ENCODE measurements at places on chromosomes 7 and 10.

GRCh38 chr10:122348935-122349361, 25.6 kb upstream of the PLEKHA1 start:
- DNase-seq, result no peak

DNA sequence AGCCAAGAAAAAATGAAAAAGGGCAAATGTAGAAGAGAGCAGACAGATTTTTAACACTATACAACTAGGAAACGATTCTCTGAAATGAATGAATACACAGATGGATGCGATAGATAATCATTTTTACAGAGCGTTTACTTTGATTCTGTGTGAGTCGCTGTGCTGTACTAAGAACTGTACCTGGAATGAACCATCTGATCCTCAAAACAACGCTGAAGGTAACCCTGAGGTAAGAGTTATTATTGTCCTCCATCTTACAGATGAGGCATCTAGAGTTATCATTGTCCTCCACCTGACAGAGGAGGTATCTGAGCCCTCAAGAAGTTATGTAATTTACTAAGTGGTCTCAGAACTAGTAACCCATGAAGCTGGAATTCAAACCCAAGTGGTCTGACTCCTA, 80.2 kb downstream of the CHCHD3 start:
- DNase-seq, result no peak

DNA sequence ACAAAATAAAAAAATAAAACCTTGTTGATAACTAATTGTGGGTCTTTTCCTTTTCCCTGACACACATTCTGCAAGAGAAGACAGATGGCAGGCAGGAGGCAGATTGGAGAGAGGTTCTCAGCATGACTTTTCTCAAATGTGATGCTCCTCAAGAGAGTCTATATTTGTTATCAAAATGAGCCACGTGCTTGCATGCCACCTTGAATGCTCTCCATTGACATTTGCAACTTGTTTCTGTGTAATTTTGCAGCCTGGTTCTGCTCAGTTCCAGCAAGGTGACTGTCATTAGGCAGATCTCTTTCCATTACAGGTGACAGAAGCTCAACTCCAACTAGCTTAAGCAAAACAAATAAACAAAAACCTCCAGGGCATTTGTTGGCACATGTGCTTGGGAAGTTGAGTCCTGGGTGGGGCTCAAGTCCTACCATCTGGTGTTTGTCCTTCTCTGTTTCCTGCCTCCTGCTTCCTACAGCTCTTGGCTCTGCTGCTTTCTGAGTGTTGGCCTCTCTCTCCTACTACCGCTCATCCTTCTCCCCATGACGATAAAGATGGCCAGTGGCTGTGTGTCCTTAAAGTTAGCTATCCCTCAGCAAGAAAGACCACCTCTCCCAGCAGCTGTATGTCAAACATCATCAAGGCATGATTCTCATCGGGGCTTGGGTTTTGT, 56.7 kb downstream of the GRK5 start:
- DNase-seq, result no peak

DNA sequence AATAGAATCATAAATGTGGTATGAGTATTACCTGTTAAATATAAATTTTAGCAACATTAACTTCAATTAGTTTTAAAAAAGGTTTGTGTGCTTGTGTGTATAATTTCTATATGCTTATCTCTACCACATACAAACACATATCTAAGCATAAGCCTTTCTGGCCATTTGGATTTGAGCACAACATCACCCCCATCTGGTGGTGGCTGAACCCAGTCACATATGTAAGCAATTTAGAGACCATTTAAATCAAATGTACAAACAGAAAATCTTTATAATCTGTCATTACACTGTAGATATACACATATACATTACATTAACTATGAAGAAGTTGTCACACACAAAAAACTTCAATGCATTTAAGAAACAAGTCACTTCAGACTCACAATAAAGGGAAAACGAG, 31.7 kb downstream of the GPR22 start:
- peak; percentile 10 for DNase-seq

DNA sequence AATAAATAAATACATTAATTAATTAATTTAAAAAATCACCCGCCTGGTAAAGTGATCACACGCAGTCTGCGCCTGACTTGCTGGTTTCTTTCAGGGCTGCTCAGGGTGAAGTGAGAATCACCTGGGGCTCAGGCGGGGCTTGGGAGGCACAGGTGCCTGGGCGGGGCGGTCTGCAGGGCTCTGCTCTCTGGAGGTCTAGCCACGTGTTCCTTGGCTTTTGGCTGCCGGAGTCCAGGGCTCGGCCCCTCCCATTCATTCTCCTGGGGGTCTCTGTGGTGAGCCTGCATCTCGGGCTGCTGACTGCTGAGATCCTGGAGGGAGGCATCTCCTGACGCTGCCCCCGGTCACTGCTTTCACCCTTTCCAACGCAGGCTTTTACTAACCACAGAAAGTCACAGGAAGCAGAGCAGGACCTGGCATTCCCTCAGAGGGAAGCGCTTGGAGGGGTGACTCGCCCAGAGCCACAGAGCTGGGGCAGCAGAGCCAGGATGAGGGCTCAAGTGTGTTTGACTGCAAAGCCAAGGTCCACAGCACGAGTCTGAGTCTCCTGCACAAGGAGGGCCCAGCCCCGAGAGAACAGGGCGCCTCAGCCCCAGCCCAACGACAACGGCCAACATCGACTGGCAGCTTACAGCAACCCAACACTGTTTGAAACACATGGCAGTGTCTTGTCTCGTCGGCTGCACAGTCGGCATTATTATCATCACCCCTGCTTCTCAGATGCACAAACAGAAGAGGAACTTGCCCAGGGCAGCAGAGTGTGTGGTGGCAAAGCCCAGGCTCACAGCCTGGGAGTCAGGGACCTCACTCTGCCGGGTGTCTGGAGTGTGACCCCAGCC, 22.4 kb upstream of the MNX1 start:
- no peak for DNase-seq

DNA sequence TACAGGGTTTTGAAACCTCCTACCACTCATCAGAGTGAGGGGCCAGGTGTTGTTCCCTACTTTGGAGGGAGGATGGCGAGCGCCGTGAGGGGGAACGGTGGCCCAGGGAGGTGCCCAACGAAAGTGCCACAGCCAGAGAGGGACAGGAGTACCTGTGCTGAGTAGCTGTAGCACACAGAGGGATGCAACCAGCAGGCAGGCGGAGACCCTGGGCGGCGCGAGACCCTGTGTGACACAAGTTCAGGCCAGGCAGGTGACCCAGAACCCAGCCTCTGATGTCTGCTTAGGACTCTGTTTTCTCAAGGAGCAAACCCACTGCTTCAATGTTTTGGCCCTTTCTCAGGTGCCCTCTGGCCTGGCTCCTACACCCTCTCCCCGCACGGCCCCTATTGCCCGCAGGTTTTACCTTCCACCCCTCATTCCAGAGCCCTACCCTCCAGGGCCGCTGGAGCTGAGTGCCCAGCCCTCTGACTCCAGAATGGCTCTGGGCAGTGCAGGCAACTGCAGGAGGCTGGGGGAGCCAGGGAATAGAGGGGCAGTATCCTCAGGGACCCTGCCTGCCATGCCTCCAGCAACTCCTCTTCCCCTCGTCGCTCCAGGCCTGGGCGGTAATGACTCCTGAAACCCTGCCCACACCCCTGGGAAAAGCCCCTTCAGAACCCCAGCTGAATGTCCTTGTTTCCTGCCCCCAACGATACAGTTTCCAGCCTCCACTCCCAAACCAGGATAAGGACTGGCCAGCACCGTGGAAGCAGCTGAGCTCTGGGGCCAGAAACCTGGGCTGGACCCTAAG, 164.1 kb upstream of the RHEB start:
- no peak for DNase-seq

DNA sequence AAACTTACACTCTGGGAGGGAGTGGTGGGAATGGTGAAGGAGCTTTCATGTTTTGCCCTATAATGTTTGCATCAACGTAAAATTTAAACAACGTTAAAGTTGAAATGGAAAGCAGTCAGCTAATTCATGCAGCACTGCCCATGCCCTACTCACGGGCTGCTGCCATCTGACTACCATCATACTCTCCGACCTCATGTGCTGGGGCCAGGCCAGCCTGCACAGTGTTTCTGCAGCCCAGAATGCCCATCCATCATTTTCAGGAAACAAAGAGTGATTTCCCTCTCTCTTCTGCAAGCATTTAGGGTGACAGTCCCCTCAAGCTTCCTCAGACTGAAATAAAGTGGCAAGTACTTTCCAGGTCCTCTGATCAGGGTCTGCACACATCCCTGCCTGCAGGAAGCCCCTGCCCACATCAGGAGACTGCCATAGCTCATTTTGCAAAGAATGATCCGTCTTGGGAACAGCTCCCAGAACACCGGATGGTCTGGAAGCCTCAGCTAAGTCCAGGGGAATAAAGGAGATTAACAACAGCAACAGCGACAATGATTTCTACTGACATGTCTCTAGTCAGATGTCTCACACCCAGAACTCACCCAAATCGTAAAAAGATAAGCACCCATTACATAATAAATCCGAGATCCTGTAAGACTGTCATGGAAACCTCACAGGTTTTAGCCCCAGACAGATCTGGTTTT, 40.3 kb downstream of the ARHGAP22 start:
- DNase-seq, result no peak

- peak; percentile 87 for DNase-seq
Measured at GRCh38 chr10:114403541-114404161, 651 bp downstream of the AFAP1L2 start.

- DNase-seq, result no peak
Measured at GRCh38 chr7:111605246-111605645, 43.0 kb upstream of the IMMP2L start.

- DNase-seq, result no peak
Measured at GRCh38 chr10:28459453-28460144, 73.3 kb upstream of the WAC start.

GRCh38 chr10:30096564-30096963, 37.2 kb upstream of the JCAD start:
- no peak for DNase-seq

- peak; percentile 66 for DNase-seq
Measured at GRCh38 chr7:99141841-99142726, 1.8 kb downstream of the SMURF1 start.

- no peak for DNase-seq
Measured at GRCh38 chr7:2222516-2222915, 10.2 kb downstream of the MAD1L1 start.

DNA sequence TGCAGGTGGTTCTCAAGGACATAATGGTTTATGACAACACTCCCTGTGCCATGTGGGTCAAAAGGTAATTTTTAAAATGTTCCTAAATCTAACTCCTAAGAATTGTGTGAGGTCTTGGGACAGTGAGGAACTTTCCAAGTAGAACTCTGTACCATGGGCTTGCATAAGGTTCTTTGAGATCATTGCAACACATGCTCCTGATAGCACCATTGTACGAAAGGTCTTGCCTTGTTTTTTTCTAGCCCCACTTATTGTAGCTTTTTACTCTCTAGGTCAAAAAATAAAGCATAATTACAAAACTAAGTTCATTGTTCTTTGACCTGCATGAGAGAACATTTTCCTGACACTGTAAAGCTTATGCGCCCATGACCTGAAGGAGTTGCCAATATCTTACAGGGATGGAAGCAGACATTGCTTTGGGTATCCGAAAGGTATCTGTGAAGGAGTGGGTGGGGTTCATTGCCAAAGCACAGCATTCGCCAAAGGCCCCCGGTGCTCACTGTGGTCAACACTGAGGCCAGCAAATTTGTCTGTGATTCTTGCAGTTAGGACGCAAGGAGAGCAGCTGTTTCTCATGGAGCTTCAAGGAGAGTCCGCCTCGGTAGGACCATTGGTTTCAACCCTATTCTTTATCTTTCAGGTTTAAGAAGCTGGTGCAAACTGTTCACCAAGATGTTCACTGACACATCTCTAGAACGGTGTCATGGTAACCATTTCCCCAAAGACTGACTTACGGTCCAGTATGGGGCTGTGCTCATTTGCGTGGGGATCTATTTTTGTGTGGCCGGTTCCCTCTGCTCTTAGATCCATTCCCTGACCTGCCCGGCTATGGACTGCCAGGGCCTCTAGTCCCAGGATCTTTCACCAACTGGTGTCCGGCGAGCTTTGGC, 7.6 kb upstream of the PRKAG2 start:
- no peak for DNase-seq

- DNase-seq, result no peak
Measured at GRCh38 chr7:138962561-138963270, 18.5 kb downstream of the KIAA1549 start.

GRCh38 chr7:129264534-129264933, 39.7 kb downstream of the AHCYL2 start:
- DNase-seq, result no peak

GRCh38 chr7:37354656-37355131, 94.0 kb downstream of the ELMO1 start:
- peak; percentile 81 for DNase-seq

DNA sequence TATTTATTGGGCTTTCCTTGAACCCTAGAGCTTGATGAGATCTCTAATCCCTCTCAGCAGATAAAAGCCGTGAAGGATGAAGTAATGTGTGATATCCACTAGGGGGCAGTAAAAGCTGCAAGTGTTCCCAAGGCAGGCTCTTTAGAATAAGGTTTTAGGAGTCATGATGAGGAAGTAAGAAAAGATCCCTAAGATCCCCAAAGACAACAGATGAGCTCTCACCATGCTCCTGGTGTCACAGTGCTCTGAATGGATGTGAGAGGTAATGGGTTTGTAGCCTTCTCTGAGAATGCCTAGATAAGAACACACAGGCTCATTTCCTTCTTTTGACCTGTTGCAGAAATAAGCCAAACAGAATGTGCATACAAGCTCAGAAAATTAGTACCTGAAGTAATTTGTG, 70.4 kb upstream of the ITPRID1 start:
- peak; percentile 64 for DNase-seq

DNA sequence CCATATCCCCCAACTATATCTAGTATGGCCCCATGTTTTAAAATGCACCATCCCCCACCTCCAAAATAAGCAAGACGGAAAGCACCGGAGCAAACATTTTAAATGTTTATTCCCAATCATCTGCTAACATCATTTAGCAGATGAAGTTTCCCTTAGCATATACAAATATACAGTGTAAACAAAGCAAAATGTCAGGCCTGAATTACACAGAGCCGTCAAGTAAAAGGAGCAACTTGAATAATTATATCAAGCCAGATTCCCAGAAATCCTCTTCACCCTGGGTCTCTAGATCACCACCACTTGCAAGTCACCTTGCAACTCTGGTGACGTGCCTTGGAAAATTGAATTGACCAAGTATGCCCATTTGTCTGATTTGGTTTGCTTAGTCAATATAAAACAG, 91.6 kb upstream of the COL1A2 start:
- peak; percentile 35 for DNase-seq

DNA sequence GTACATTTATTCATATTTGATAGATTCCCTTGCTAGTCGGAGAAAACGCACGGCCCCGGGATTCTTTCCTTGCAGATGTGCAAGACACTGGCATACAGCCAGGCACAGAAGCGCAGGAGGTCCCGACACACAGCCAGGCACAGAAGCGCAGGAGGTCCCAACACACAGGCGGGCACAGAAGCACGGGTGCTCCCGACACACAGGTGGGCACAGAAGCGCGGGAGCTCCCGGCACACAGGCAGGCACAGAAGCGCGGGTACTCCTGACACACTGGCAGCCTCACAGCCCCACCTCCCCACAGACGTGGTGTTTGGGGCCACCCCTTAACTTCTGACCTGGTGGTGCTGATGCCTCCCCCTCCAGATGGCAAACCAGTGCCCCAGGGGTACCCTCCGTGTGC, 237.3 kb downstream of the ZMYND11 start:
- no peak for DNase-seq

DNA sequence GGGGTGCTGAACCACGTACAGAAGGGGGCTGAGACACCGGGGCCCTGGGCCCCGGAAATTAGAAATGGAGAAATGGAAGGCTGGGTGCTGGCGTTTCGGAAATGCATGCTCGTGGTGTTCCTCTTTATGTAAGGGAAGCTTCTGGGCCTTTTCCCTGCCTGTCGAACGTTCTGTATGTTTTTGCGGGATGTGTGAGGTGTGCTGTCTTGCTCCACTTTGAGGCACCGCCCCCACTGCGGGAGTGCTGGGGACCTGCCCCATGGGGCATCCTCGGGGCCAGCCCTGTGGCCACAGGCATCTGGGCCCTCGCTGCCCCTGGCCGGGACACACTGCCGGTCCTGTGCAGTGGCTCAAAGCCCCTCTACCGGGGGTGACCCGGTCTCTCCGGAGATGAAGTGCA, 1.7 kb upstream of the VENTX start:
- no peak for DNase-seq

All from tongue (tissue), 3 donors.